NCI-H1436 treated with DMSO at 0.1 percent for 48 hours (cell line): ENCODE measurements at places on chromosomes 1 and 21.

GRCh38 chr21:16408280-16408679, 678.5 kb downstream of the USP25 start:
- DNase-seq = no peak

DNA sequence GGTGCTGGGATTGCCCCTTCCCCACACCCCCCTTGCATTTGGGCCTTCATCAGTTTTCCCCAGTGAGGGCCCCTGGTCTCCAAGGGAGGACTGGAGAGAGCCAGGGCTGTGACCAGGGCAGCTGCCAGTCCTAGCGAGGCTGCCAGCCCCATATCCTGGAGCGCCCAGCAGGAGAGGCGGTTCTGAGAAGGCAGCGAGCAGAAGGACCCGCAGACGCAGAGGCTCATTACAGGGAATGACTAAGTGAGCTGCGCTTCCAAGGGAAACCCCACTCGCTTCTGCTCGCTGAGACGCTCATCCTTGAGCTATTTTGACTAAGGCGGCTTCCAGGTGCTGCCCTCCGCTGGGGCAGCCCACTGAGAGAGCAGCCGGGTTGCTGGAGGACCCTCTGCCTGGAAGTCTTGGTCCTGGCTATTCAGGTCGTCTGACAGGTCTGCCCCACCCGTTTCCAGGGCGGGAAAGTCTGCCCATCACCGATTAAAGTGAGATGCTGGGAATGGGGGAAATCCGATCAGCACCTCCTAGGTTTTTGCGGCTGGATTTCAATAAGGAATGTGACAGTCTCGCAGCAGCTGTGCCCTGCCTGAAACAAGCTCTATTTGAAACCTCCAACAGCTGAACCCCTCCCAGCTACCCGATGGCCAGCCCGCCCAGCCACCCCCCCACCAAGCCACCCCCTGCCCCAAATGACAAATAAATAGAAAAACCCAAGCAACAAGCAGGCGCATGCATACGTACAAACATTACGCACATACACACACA, 2.8 kb downstream of the KCNN3 start:
- no peak for DNase-seq

DNA sequence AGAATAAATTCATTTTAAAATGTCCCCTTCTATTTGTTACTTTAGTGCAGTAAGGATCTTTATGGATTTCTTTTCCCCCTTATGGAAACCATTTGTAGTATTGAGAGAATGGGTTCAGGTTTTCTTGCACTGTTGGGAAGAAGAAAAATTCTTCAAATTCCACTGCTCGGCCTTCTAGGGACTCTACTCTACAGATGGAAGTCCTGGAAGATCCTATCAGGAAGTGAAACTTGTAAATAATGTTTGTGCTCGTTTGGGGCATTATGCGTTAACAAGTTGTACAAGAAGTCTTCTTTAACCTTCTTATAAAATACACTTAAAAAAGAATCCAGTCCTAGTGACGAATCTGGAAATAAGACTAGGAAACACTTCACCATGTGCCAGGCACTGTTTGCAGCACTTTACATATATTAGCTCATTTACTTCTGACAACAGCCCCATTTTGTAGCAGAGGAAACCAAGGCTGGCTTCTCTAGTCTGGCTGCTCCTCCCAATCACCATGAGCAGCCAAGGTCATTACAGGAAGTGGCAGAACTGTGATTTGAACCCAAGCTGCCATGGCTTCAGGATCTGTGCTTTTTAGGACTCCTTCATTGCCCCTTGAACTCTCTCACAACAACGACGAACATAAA, 11.8 kb downstream of the LRRC8D start:
- no peak for DNase-seq

DNA sequence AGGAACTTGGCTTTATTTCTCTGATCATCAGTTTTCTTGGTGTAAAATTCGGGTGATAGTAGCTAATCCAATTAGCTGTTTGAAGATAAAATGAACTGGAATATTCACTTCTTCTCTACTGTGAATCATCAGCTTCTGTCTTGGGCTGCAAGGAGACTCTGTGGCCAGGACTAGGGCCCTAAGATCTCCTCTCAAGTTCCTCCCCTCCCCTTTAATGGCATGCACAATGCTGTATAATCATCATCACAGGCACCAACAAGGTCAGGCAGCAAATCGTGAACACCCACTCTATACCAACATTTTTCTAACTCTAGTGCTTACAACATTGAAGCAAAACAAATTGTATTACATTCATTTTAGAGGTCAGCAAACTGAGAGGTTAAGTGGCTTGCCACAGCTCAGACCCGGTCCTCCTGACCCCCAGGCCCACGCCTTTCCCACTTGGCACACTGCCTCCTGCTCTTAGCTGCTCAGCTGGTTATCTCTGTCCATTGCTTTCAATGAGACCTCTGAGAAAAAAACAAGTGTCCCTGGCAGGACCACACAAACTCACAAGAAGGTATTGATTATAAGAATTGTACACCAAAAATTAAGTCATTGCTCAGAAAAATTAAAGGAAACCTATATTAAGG, 31.8 kb downstream of the LRRC52 start:
- DNase-seq = no peak

DNA sequence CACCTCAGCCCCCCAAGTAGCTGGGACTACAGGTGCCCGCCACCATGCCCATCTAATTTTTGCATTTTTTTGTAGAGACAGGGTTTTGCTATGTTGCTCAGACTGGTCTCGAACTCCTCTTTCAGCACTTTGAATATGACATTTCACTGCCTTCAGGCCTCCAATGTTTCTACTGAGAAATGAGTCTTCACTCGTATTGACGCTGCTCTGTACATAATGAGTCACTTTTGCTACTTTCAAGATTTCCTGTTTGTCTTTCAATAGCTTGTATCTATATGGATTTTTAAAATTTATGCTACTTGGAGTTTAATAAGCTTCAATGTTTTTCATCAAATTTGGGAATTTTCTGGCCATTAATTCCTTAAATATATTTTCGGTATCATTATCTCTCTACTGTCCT, 64.7 kb downstream of the GORAB start:
- no peak for DNase-seq

GRCh38 chr21:33317786-33318486, 6.8 kb upstream of the IFNAR1 start:
- no peak for DNase-seq

- no peak for DNase-seq
Observed at GRCh38 chr1:9197186-9198099, 37.1 kb upstream of the H6PD start.

DNA sequence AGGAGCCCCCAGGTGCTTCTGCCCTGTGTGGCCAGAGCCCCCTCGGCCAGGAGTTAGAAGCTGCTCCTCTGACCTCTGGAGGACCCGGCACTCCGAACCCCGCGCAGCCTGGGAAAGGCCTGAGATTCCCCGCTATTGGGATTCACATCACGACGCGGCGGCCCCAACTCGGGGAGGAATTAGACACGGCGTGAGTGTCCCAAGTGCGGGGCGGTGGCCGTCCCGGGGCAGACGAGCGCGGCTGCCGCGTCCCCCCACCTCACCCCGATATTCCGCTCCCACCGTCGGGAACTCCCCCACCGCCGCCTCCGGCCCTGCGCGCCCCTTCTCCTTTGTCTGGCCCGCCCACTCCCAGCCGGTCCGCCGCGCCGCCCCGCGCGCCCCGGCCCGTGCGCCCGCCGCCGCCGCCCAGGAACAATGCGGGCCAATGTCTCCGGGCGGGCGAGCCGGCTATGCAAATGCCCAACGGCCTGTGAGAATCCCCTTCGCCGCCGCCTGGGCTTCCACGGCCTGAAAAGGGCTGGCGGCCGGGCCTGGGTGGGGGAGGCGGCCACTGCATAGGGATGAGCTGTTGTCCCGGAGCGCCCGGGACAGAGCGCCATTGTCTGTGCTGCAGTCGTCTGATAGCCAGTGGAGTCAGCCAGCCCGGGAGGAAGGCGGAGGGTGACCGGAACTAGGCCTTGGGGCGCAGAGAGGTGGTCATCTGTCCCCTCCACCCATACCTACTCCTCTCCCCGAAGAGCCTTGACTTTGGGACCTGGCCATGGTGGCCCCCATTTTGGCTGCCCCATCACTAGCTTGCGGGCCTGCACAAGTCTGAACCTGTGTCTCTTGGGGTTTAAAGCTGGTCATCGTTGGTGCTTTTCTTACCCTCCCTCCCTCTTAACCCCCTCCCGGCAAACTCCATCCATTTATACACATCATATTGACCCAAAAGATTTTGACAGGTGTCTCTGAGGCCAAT, 19.4 kb downstream of the RHBG start:
- DNase-seq = no peak

GRCh38 chr1:183870351-183871077, 65.6 kb downstream of the RGL1 start:
- DNase-seq = no peak

- DNase-seq = peak; percentile 33
Observed at GRCh38 chr1:38296047-38296446, 249.5 kb upstream of the POU3F1 start.

- DNase-seq = no peak
Observed at GRCh38 chr1:158020886-158021620, 27.6 kb downstream of the KIRREL1 start.

GRCh38 chr1:8348777-8349472, 31.0 kb downstream of the SLC45A1 start:
- DNase-seq = peak; percentile 3

GRCh38 chr1:30166174-30166573, 557.2 kb downstream of the MATN1 start:
- no peak for DNase-seq

DNA sequence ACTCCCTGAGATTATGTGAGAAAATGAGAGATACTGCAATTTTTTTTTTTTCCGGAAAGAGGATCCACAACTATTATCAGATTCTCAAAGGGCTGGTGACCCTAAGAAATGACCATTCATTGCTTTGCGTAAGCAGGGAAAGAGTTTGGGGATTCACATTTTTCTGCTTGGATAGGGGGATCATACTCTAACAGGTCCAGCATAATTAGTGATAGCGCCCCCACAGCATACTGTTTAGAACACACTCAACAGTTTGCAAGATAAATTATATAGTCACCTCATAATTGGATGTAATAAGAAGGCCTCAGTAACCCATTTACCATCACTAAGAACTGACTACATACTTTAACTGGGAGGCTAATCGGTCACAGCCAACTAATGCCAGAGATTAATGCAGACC, 1.9 kb downstream of the CCT3 start:
- no peak for DNase-seq

- no peak for DNase-seq
Observed at GRCh38 chr1:57013522-57013921, 47.7 kb upstream of the C8B start.

DNA sequence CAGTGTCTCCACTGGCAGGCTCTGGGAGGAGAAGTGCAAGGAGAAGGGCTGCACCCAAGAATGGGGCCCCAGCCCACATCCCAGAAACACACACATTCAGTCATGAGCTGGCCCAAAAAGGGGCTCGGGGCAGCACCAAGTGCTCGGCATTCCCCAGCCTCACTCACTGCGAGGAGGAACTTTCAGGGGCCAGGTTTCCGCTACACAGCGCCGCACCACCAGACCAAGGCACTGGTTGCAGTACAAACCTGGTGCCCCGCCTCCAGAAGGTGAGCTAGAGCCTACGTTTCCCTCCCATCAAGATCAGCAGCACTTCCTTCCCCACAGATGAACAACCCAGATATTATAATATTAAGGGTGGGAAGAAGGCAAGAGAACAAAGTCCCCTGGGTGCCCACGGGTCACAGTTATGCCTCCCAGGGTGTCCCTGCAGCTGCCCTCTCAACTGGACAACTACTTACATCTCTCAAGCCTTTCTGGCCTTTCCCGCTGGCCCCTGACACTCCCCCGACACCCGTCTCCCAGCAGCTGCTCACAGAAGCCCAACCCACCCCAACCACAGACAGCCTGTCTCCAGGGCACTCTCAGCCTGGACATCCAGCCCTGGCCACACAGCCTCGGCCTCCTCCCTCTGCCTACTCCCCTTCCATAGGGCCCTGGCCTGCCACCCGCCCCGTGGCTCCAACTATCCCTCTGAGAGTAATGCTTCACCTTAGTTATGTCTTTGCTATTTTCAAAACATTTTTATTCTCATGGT, 3.8 kb downstream of the PBXIP1 start:
- no peak for DNase-seq

- DNase-seq = no peak
Observed at GRCh38 chr1:234676103-234676594, 66.2 kb upstream of the IRF2BP2 start.

GRCh38 chr1:153422450-153423068, 6.2 kb downstream of the S100A7A start:
- no peak for DNase-seq
